ENCODE measurements at places on chromosomes 5 and 9.

DNA sequence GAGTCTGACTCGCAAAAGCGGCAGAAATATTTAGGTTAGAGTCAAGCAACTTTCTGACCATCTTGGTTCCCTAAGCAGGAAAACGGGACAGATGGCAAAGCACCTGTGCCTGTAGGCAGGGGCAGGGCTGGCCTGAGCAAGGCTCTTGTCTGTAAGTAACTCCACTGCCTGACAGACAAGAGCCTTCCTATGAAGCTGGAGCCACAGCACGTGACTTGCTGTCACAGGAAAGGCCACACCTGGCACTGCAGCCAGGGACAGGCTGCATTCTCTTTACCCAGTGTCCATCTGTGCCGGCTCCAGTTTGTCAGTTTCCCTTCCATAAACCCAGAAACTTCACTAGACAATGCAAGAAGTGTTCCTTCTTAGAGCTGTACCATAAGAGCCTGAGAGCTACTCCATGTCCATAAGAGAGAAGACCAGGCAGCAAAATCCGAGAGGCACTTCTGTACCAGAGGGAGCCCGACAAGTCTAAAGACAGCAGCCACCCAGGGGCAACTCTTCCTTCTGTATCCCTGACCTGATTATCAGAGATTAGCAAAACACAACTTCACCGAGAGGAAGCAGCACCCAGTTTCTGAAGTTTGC is 78.1 kb downstream of the GPR21 start:
- no peak for DNase-seq
- H3K27me3 ChIP-seq: no peaks in the 10 kb centered on the region
- no peaks in the 10 kb centered on the region for H3K36me3 ChIP-seq
- no peak overlapping the region for H3K27ac ChIP-seq
- no peak overlapping the region for H3K4me3 ChIP-seq
- H3K4me1 ChIP-seq: no peaks in the 10 kb centered on the region

GRCh38 chr5:133242221-133242835 is 190.5 kb downstream of the HSPA4 start:
- DNase-seq: no peak
- H3K4me3 ChIP-seq: no peak overlapping the region
- H3K4me1 ChIP-seq: peaks cover 6% of the 10 kb centered on the region
- no peaks in the 10 kb centered on the region for H3K27me3 ChIP-seq

DNA sequence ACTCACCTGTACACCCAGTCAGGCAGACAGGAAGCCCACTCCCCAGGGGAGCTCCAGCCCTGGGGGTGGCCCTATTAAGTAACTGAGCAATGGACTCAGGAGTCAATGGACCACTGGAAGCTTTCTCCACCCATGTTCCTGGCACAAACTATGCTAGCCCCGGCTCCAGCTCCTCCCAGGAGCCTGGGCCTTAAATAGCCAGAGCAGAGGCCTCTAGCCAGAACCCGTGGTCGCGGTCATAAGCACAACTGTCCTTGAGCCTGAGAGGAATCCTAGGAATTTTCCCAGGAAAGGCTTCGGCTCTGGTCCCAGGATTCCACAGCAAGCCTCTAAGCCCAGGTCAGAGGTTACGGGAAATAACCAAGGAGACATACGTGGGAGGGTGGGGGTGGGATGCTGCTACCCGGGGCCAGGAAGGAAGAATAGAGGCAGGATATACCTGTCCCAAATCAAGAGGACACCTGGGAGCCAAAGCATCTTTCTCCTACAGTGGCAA is 5.5 kb downstream of the SEPTIN8 start:
- no peak overlapping the region for H3K4me3 ChIP-seq
- no peak for DNase-seq
- no peaks in the 10 kb centered on the region for H3K36me3 ChIP-seq
- peaks cover 87% of the 10 kb centered on the region for H3K4me1 ChIP-seq
- H3K27ac ChIP-seq: no peak overlapping the region
- H3K27me3 ChIP-seq: no peaks in the 10 kb centered on the region

DNA sequence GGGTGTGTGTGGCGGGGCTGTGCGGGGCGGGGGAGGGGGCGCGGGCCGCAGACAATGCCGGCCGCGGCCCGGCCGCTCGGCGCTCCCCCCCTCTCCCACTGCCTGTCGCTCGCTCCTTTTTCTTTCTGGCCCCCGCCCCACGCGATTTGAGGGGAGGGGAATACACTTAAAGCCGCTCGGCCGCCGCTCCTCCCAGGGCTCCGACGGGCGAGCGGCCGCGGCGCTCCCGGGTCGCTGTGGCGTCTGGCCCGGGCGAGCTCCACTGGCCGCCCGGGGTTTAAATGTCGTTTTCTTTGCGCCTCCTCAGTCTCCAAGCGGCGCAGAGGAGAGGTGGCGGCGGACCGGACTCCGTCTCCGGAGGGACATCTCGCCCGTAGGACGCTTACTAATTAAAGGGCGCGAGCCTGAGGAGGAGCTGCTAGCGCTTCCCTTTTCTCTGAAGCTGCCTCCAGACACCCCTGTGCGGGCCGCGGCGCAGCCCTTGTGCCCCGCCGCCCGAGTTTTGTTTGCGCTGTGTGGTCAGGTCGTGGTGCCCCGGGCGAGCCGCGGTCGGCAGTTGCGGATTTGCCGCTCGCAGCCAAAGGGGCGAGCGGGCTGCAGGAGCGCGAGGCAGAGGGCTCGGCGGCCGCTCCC is 1.4 kb downstream of the ZSWIM6 start:
- peak overlapping the region; percentile 90 for H3K4me3 ChIP-seq
- peaks cover 34% of the 10 kb centered on the region for H3K4me1 ChIP-seq
- no peak for DNase-seq

DNA sequence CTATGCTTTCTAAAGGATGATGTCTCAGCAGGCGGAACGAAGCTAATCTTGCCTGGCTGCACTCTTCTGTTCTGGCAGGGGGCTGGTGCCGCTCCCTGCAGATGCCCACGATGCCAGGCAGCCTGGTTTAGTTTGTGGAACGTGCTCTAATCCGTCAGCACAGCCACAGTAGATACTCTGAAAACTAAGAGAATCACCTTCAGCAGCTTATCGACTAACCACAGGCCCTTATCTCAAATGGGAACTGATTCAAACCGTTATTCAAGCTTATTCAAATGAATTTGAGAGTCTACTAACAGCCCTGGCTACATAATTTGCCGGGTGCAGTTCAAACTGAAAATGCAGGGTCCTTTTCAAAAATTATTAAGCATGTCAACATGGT is 246.6 kb upstream of the ANKRD55 start:
- no peak for DNase-seq
- H3K27ac ChIP-seq: peak overlapping the region; percentile 89
- H3K4me3 ChIP-seq: no peak overlapping the region
- peaks cover 27% of the 10 kb centered on the region for H3K4me1 ChIP-seq

DNA sequence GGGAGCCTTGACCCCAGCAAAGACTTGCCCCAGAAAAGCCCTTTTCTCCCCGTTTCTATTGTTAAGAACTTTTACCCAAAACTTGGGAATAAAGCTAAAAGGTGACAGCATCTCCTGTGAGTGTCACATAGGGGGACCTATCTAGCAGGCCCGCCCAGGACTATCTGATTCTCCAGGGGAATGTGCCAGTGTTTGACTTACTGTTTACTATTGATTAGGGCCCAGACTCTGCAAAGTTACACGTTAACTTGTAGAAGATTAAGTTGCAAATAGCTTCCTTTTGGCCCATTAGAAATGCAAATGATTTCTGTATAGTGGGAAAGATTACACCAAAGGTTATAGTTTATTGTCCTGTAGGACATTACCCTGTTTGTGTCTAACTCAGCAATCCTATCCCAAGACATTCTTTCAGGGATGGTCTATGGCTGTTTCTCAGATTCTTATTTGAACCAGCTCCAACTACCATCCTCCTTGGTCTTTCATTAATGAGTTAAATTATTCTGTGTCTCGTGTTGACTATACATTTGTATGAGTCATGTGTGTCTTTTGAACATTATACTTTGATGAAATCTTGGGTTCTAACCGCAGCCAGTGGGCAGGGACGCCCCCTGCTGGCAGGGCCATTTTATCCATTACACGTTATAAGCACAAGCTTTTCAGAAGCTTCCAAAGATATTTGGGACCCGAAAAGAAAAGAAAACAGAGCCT is 60.7 kb downstream of the HRH2 start:
- H3K36me3 ChIP-seq: no peaks in the 10 kb centered on the region
- no peak overlapping the region for H3K4me3 ChIP-seq

DNA sequence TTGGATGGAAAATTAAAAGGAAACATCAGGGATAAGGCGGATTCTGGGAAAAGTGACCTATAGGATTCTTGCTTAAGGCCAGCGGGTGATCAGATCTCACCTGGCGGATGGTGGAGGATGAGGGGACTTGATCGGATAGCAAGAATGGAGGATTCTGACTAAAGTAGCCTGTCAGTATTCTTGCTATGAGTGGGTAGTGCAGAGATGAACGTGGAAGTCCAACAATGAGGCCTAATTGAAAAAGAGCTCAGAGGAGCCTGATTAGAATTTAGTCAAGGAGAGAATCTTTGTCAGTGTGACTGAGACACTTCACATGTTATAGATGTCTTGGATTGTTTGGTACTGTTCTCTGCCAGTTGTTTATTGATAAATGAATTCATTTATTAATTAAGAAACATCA is 24.9 kb downstream of the CAST start:
- no peaks in the 10 kb centered on the region for H3K36me3 ChIP-seq
- H3K27me3 ChIP-seq: no peaks in the 10 kb centered on the region
- H3K4me1 ChIP-seq: peaks cover 37% of the 10 kb centered on the region
- no peak overlapping the region for H3K4me3 ChIP-seq
- no peak overlapping the region for H3K27ac ChIP-seq
- DNase-seq: no peak

DNA sequence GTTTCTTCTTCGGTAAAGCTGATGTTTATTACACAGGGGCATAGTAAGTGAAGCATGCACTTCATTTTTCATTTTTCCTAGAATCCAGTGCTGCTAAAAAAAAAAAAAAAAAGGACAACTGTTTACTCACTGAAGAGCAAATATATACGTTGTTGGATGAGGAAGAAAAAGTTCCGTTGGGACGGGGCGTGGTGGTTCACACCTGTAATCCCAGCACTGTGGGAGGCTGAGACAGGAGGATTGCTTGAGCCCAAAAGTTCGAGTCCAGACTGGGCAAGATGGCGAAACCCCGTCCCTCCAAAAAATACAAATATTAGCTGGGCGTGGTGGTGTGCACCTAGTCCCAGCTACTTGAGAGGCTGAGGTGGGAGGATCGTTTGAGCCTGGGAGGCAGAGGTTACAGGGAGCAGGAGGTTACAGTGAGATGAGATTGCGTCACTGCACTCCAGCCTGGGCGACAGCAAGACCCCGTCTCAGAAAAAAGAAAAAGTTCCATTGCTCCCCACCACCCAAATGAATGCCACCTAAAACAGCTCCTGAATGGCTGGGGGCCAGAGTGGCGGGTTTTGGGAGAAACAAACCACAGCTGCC is 60.1 kb upstream of the GNE start:
- no peak overlapping the region for H3K4me3 ChIP-seq
- no peak for DNase-seq

DNA sequence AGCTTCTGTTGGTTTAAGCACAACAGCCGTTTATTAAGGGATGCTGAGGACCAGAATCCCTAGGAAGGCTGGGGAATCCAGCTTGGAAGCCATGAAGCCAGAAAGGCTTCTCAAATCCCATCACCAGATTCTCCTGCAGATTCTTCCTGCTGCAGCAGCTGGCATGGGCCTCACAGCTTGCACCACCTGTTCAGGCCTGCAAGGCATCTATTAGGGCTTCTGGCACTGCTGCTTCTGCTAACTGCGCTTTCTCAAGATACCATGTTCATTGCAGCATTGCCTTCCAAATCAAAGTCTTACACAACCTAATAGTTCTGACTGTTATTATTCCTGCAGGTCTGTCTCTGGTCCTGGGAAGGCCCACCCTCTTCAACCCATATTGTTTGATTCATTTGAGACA is 51.2 kb upstream of the ZNF366 start:
- DNase-seq: no peak
- no peaks in the 10 kb centered on the region for H3K36me3 ChIP-seq
- H3K4me1 ChIP-seq: peaks cover 24% of the 10 kb centered on the region
- no peak overlapping the region for H3K4me3 ChIP-seq

GRCh38 chr9:134051319-134051718 is 16.5 kb downstream of the BRD3 start:
- no peak overlapping the region for H3K27ac ChIP-seq
- peaks cover 23% of the 10 kb centered on the region for H3K4me1 ChIP-seq
- H3K36me3 ChIP-seq: no peaks in the 10 kb centered on the region
- DNase-seq: no peak
- no peak overlapping the region for H3K4me3 ChIP-seq

DNA sequence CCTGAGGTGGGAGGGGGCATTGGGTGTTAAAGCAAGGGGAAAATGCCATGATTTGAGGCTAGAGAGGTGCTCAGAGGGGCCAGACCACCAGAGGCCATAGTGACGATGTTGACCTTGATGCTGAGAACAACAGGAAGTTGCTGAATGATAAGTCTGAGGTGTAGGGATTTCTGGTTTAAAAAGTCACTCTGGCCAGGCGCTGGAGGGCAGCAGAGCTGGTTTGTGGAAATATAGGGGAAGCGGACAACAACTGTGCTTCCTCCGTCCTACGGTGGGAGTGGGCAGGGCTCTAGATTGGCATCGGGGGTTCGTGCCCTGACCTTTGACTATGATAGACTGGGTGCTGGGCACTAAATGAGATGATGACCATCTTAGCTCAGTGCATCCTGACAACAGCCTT is 44.7 kb downstream of the STOM start:
- peak; percentile 80 for DNase-seq
- H3K27me3 ChIP-seq: no peaks in the 10 kb centered on the region
- no peak overlapping the region for H3K4me3 ChIP-seq
- peak overlapping the region; percentile 98 for H3K27ac ChIP-seq

- no peaks in the 10 kb centered on the region for H3K4me1 ChIP-seq
- H3K36me3 ChIP-seq: no peaks in the 10 kb centered on the region
- H3K27me3 ChIP-seq: no peaks in the 10 kb centered on the region
- H3K27ac ChIP-seq: no peak overlapping the region
- DNase-seq: no peak
These were observed 387.1 kb downstream of the TMEM232 start for GRCh38 chr5:110339399-110339798.

GRCh38 chr5:143177263-143177983 is 226.1 kb downstream of the NR3C1 start:
- no peak for DNase-seq
- no peaks in the 10 kb centered on the region for H3K36me3 ChIP-seq
- peaks cover 12% of the 10 kb centered on the region for H3K4me1 ChIP-seq
- H3K4me3 ChIP-seq: no peak overlapping the region
- no peaks in the 10 kb centered on the region for H3K27me3 ChIP-seq
- H3K27ac ChIP-seq: no peak overlapping the region

- DNase-seq: no peak
- no peaks in the 10 kb centered on the region for H3K36me3 ChIP-seq
- no peaks in the 10 kb centered on the region for H3K27me3 ChIP-seq
- peak overlapping the region; percentile 48 for H3K4me3 ChIP-seq
- peak overlapping the region; percentile 93 for H3K27ac ChIP-seq
These were observed 4.6 kb downstream of the SIT1 start for GRCh38 chr9:35646153-35646532.

GRCh38 chr9:19920401-19920800 is 131.6 kb upstream of the SLC24A2 start:
- H3K27ac ChIP-seq: no peak overlapping the region
- no peaks in the 10 kb centered on the region for H3K36me3 ChIP-seq
- no peaks in the 10 kb centered on the region for H3K27me3 ChIP-seq
- no peak for DNase-seq

Measured in vagina (tissue), 2 donors.